ENCODE measurements at places on chromosomes 5 and 9. TPM values are rescaled to one million over a fixed set of nuclear protein-coding genes. Genes with fewer than 3 reads are reported as not detected.

AGXT2 gene
- not detected for total RNA-seq

RASEF gene
- total RNA-seq, result 9.2 TPM

PHF24 gene
- total RNA-seq, result 0.10 TPM

TRIM36 gene
- 1.5 TPM for total RNA-seq

DDX4 gene
- total RNA-seq, result not detected

SLCO6A1 gene
- not detected for total RNA-seq

PCDHGB5 gene
- total RNA-seq, result 2.2 TPM

SPATA9 gene
- not detected for total RNA-seq

NMUR2 gene
- 0.09 TPM for total RNA-seq

SLC34A1 gene
- total RNA-seq, result not detected

INVS gene
- 8.4 TPM for total RNA-seq

GFPT2 gene
- total RNA-seq, result 47.3 TPM

ADRB2 gene
- 0.79 TPM for total RNA-seq

LCN12 gene
- total RNA-seq, result 1.5 TPM

BRINP1 gene
- total RNA-seq, result 0.17 TPM

TRIM7 gene
- total RNA-seq, result 45.8 TPM

CWC27 gene
- 13.9 TPM for total RNA-seq

PCDHGA5 gene
- total RNA-seq, result 0.15 TPM

HTR1A gene
- total RNA-seq, result not detected

PLCXD3 gene
- total RNA-seq, result 0.37 TPM

SPINK4 gene
- not detected for total RNA-seq

FAM151B gene
- total RNA-seq, result 1.8 TPM

EFNA5 gene
- total RNA-seq, result 22.1 TPM

ACO1 gene
- total RNA-seq, result 31.5 TPM

SPATA31A3 gene
- total RNA-seq, result not detected

TTC16 gene
- not detected for total RNA-seq

TSSK1B gene
- not detected for total RNA-seq

SPINK7 gene
- total RNA-seq, result not detected

ANKRD18B gene
- 4.6 TPM for total RNA-seq

FBN2 gene
- 16.8 TPM for total RNA-seq

EGR1 gene
- total RNA-seq, result 9.9 TPM

SCGB3A2 gene
- total RNA-seq, result not detected

INSYN2B gene
- 0.61 TPM for total RNA-seq

CDH9 gene
- total RNA-seq, result not detected

HARS1 gene
- total RNA-seq, result 87.0 TPM

TENT4A gene
- total RNA-seq, result 24.7 TPM

PCDHA6 gene
- not detected for total RNA-seq

IL9 gene
- not detected for total RNA-seq

C9orf50 gene
- total RNA-seq, result not detected

BDP1 gene
- total RNA-seq, result 10.6 TPM

TAF1L gene
- total RNA-seq, result not detected

ARHGEF28 gene
- 14.3 TPM for total RNA-seq

RAB3C gene
- total RNA-seq, result not detected

PCDHGA9 gene
- total RNA-seq, result 0.07 TPM

CCDC192 gene
- not detected for total RNA-seq

RLN2 gene
- total RNA-seq, result 0.34 TPM

RETREG1 gene
- 3.8 TPM for total RNA-seq

GRM6 gene
- total RNA-seq, result not detected

BTNL8 gene
- not detected for total RNA-seq

NDOR1 gene
- total RNA-seq, result 21.6 TPM

CDX1 gene
- not detected for total RNA-seq

IFNA21 gene
- total RNA-seq, result not detected

C5orf58 gene
- total RNA-seq, result not detected

ANKS6 gene
- total RNA-seq, result 19.7 TPM

EIF4E1B gene
- total RNA-seq, result not detected

HRH2 gene
- 0.82 TPM for total RNA-seq

PLAC8L1 gene
- total RNA-seq, result 0.26 TPM

MATR3 gene
- total RNA-seq, result 185 TPM

TMC1 gene
- total RNA-seq, result not detected

PCDHA5 gene
- total RNA-seq, result 0.74 TPM

Data from A549 treated with CORT108297 at 1 μM for 4 hours (cell line).